Fibroblast of skin of left biceps (primary cell): ENCODE measurements at places on chromosomes 16 and 17.

DNA sequence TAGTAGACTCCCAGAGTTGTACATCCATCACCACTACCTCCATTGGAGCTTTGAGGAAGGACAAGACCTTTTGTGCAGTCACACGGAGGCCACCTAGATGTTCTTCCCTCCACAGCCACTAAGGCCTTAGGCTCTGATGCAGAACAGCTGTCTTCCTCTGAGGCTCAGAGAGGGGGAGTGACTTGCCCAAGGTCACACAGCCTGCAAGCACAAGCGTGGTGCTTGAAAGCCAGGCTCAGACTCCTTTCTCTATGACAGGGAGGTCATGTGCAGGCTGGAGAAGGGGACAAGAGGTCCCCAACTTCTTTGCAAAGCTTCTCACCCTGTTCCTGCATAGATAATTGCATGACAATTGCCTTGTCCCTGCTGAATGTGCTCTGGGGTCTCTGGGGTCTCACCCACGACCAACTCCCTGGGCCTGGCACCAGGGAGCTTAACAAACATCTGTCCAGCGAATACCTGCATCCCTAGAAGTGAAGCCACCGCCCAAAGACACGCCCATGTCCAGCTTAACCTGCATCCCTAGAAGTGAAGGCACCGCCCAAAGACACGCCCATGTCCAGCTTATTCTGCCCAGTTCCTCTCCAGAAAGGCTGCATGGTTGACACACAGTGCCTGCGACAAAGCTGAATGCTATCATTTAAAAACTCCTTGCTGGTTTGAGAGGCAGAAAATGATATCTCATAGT lies 12.7 kb downstream of the SCGB1C2 start:
- no peak for DNase-seq

GRCh38 chr17:32876417-32877163 lies at the start of gene MYO1D:
Gene MYO1D, minus strand, starts transcription at chr17:32877124. Its CDS starts 252 bp downstream, at chr17:32876872.
- no peak for DNase-seq

GRCh38 chr16:59148769-59149155 lies 414.6 kb upstream of the GOT2 start:
- DNase-seq, result peak; percentile 10

- no peak for DNase-seq
These were observed 42.5 kb upstream of the RASD1 start for GRCh38 chr17:17538417-17539391.

DNA sequence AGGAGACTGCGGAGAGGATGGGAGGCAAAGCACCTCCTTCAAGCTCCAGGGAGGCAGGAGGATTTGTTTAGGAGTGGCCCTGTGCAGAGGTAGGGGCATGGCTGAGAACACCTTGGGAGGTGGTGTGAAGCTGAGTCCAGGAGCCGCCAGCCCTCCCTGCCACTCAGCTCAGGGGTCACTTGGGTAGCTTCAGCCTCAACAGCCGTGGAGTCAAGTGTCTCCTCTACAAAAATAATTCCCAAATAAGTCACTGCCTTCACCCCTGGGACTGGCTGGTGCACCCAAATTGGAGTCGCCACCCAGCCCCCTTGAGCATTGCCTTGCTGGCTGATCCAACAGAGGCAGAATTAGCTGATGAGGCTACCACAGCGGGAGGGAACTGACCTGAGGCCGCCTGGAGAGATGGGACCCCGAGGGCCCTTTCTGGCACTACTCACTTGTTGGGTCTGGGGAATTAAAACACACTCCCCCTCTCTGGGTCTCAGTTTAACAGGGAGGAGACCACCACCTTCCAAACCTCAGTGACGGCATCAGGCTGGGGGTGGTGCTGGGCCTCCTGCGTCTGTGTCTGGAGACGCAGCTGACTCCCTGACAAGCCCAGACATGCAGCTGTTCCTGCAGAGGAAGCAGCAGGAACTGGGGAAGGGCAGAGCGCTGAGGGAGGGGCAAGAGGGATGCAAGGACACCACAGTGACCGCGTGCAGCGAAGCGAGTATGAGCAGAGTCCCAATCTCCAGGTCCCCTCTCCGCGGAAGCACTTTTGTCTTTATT lies 87.9 kb upstream of the TOB1 start:
- no peak for DNase-seq

DNA sequence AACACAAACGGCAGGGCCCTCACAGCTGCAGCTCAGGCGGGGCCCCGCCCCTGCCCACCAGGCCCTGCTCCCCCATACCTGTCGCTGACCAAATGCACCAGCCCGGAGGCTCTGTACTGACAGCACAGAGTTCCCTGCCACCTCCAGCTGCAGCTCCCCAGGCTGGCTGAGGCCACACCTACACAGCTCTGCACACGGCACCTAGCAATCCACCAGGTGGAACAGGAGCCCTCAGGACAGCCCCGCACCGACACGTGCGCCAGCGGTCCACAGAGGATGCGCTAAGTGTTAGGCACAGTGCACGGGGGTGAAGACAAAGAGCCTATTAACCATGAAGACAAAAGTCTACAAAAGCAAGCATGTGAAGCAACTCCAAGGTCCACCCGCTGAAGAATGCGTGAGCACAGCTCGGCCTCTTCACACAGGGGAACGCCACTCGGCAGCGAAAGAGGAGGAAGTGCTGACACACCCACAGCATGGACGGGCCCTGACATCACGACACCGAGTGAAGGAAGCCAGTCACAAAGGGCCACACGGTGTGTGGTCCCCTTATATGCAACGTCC lies 5.4 kb downstream of the ZCCHC14 start:
- no peak for DNase-seq

DNA sequence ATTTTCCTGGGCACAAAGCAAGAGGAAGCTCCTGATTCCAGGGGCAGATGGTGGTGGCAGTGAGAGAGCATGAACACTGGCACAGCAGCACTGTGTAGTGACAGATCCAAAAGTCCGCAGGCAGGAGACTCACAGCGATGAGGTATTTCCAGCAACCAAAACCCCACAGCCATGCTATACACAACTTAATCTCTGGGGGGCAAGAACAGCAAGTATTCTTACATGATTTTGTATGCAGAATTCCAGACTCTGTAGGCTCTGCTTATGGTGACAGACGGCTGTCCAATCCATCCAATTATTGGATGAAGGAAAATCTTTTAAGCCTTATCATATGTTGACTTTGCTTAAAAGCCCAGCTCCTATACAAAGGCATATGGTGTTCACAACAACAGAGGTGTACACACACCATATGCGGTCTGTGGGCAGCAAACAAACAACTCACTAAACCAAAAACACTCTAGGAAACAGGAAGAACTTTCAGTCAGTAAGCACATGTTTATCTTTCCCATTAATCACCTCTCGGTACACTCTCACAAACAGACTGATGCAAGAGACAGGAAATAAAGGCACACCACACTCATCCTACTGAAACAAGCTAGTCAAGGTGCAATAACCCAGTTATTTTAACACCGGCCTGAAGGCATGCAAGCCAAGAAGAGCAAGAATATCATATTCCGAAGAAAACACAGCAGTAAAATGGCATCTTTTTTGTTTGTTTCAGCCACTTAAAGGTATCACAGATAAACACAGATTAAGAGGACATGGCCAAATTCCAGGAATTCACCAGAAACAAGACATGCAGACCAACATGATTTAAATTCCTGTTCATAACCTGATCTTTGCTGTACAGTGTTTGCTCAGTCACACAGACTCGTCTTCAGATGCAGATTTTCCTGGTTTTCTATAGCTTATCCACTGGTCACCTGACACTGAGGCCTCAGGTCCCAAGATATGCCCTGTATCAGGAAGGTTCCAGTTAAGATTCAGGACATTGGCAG lies 47.8 kb downstream of the ERN1 start:
- DNase-seq, result peak; percentile 58

DNA sequence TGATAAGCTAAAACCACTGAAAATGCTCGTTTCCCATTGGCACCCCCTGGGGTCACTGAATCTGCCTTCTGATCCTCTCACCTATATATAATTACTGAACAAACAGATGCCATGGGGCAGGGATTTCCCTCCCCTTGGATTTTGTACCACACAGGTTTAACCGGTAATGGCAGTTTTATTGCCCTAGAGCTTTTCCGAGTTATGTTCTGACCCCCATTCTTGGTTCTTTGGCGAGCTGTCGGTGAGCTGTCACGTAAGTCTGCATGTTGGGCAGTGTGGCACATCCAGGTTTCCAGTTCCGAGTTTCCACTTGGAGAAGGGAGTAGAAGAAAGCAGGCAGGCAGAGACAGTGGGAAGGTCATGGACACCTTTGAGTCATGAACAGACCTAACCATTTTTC lies 7.1 kb downstream of the TMEM97 start:
- no peak for DNase-seq

DNA sequence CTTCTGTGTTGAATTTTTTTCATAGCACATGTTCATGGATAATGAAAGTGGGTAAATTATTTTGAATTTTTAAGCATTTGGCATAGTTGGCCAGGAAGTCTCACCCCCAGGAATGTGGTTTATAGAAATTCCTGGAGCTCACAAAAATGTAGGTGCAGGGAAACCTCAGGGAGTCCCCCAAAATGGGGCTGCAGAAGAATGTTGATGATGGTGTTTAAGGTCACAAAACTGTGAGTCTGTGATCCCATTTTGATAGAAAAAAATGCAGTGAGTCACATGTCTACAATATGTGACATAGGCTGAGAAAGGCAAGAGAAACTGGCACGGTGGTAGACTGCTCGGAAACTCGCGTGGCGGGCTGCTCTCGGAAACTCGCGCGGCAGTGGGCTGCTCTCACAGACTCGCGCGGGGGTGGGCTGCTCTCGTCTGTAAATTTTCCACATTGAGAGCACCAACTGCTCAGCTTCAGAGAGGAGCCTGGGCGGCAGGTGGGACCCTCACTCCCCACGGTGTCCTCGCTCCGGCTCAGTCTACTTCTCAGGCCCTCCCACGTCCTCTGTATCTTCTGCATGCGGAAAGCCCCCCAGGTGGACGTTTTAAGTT lies 18.7 kb upstream of the MC1R start:
- no peak for DNase-seq

- DNase-seq, result no peak
These were observed 789.9 kb upstream of the KIF2B start for GRCh38 chr17:53032861-53033271.

DNA sequence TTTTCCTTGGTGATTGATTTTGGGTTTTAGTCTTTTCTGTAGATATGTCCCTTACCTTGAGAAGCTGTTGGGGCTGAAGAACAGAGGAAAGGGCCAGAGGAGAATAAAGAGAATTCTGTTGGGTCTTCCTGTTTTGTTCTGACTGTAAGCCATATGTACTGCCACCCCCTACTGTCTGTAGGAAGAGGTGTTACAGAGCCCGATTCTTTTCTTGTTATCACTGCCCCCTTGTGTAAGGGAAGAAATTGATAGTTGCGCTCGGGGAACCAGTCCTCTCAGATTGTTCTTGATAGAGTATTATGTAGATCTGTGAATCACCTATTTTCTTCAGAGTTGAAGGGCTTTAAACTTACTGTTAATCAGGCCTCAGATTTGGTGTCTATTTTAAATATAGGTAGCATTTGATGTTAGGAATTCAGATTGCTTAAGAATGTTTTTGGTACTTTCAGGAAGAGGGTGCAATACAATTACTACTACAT lies 2.4 kb downstream of the TANC2 start:
- DNase-seq, result peak; percentile 76

DNA sequence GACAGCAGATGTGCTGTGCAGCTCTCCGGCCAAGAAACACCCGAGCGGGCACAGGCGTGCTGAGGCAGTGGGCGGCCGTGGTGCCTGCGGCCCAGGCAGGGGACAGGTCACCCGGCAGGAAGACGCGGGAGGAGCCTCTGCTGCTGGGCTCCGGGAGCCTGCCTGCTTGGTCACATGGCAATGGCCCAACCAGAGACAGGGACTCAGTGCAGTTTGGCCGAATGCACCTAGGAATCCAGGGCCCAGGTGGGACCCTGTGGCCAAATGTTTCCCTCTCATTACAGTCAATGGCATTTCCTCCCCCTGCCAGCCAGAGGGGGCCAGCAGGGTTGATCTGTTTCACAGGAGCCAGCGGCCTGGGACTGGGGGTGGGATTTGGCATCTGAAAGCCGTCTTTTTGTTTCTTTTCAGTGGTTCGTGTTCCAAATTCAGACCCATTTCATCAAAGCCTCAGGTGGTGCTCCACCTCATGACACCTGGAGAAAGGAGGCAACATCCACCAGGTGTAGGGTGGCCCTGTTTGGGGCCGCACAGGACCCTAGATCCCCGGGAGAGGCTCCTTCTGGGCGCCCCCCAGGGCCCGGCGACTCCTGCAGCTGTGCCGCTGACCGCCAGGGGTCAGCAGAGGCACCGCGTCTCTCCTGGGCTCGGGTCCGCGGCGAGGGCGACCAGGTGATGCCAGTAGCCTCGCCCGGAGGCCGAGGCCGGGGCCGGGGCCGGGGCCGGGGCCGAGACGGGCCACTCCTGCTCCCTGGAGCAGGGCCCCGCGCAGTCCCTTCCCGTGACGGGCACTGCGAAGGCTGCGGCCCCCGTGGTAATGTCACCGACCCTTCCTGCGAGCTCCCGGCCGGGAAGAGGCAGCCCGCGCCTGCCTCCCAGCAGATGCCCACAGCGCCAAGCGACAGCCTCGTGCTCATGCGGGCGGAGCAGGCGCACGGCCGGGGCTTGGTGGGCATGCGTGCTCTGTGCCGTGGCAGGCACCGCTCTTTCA lies 118.5 kb downstream of the C16orf78 start:
- no peak for DNase-seq

DNA sequence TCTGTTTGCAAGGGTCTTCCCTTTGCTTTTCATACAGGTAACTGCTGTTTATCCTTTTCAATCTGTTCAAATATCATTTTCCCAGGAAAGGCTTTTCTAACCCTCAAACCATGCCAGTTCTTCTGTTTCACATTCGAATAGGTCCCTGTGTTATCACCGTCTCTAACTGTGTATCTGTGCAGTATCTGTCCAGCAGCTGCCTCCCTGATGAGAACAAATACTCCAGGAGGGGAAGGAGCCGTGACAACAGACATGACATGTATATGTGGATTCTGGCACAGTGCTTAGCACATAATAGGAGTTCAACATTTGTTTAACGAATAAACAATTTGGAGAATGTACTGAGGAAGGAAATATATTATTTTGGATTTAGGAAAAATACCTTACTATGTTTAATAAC lies 95.7 kb downstream of the STX8 start:
- no peak for DNase-seq

- no peak for DNase-seq
These were observed 10.2 kb downstream of the HOXB1 start for GRCh38 chr17:48520631-48521079.

DNA sequence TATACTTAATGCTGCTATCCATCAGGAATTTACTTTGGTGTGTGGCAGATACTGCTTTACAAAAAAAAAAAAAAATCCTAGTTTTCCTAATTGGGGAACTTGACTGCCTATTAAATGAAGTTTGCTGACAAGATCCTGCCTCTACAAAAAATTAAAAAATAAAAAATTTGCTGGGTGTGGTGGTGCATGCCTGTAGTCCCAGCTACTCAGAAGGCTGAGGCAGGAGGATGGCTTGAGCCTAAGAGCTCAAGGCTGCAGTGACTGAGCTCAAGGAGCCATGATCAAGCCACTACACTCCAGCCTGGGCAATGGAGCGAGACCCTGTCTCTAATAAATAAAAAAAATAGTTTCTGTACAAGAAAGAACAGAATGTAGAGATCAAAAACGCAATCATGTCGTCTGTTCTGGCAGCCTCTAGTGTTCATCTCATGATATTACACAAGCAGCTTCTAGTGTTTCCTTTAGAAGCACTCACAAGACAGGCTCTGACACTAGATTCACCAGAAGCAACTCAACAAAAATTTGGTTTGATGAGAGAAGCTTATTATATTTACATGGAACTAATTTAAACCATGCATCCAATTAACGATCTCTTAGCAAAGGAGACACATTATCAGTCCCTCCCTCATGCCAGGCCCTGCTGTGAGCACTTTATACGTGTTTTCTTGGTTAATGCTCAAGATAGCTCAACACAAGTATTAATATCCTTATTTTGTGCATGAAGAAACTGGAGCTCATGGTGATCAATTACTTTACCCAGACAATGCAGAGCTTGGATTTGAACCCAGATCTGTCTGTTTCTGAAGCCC lies 6.8 kb upstream of the KRTAP17-1 start:
- DNase-seq, result peak; percentile 42

GRCh38 chr16:89491238-89491869 lies 993 bp upstream of the ANKRD11 start:
- no peak for DNase-seq
